Retinal pigment epithelial cell (primary cell): ENCODE measurements at places on chromosomes 11 and 22.

DNA sequence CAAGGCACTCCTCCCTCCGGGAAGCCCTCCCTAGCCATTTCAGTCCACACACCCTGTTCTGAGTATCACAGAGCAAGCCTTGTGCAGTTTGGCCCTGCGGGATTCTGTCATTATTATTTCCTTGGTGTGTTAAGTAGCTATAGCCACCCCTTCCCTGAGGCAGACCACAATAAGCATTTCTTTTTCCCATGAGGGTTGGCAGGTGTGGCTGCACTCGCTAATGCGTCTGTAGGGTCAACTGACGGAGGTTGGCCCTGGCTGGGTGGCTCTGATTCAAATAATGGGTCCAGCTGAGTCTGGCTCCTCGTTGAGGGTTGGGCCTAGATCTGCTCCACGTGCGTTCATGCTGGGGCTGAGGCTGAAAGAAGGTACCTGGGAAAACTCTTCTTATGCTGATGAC is 5.1 kb downstream of the F2 start:
- DNase-seq = peak; percentile 10

DNA sequence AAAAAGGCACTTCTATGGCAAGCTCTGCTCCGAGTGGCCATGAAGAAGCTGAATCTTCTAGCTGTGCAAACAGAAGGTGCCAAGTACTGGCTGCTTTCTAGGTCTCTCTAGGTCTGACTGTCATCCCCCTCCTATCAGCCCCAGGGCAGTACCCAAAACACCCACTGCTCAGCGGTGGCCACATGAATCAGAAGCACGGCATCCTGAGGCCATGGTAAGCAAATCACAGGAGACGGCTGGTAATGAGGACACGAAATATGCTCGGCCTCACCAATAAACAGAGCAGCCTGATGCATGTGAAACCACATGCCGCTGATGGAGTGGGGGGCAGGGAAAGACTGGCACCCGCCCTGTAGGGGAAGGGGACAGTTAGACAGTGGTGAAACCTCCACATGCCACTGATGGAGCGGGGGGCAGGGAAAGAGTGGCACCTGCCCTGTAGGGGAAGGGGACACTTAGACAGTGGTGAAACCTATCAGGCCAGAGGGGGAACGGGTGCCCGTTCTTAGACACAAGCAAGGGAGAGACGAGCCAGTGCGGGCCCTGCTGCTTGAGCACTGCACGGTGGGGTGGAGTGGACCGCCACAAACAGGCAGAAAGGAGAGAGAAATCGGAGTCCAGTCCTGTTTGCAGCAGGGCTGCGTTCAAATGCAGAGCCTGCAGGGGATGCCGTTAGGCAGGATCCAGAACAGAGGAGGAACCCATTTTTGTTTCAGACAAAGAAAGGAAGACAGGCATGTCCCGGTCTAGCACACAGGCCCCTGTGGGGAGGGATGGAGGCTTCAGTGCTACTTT is 29.9 kb upstream of the MOB2 start:
- no peak for DNase-seq

DNA sequence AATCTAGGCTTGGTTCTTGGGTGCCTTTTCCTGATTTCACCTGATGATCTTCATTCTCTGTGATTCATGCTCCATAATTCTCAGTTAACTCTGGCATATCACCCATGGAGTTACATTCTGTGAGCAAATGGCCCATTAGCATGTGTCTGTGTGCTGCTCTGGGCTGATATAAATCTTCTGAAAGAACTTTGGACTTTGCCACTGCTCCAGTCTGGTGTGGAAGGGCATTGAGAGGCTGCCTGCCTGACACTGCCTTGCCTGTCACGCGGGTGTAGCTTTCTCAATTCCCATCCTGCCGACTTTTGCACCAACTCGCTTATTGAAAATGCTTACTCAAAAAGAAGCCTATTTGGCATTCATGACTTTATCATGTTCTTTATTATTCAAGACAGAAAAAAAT is 42.2 kb downstream of the FAT3 start:
- no peak for DNase-seq

DNA sequence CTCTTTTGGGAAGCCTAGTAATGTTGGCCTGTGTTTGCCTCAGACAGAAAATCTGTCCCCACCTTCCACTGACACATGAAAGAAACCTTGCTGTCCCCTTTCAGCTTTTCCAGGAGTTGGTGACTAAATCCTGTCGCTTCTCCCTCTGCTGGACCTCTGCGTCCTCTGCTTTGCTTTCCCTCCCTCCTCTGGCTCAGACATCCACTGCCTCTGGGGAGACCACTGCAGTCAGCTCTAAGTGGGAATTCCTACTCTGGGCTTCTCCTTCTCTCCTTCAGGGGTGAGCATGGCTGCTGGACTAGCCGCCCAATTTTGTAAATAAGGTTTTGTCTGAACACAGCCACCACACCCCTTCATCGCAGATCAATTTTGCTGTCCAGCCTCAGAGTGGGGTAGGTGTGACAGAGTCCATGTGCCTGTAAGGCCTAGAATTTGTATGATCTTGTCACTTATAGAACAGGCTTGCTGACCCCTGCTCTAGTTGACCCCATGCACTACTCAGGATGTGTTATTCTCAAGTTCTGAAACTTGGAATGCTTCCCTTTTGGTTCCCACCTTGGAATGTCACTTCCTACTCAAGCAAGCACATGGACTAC is 23.0 kb downstream of the LRRC74B start:
- DNase-seq = no peak

DNA sequence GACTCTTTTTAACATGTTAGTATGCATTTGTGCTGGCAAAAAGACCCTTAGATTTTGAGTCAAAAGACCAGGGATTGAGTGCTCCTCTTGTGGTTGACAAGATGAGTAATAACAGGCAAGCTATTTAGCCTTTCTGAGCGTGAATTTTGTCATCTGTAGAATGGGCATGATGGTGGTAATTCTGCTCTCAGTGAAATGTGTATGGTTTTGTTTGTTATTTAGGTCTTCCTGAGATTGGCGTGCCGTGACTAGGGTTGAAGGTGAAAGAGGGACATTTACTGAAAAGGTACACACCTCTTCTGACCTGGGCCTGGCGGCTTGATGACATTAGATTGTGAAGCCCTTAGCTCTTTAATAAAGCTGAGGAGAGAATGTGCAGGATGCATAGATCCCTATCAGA is 8.4 kb upstream of the CEP295 start:
- DNase-seq = no peak

DNA sequence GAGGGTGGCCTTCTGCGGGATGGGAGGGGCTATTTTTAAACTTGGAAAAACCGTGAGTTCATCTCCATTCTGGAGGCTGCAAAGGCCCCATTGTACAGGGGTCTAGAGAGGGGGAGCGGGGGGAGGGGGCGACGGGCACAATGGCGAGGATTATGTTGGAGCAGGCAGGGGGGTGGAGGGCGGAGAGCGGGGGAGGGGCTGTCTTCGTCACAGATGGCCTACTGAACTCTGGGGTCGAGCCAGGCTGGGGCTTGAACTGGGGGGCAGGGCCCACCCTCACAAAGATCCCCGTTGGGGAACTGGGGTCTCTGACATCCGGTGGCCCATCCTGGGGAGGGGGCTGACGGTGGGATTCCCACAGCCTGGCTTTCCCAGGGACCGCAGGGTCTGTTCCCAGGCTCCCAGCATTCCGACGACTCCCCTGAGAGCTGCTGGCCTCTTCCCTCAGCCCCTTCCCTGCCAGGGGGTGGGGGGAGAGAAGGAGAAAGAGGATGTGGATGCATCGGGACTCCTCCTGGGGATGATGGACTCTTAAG is 3.4 kb upstream of the MCAM start:
- no peak for DNase-seq

- DNase-seq = no peak
These were observed 66.8 kb upstream of the MYOD1 start for GRCh38 chr11:17652556-17652955.

DNA sequence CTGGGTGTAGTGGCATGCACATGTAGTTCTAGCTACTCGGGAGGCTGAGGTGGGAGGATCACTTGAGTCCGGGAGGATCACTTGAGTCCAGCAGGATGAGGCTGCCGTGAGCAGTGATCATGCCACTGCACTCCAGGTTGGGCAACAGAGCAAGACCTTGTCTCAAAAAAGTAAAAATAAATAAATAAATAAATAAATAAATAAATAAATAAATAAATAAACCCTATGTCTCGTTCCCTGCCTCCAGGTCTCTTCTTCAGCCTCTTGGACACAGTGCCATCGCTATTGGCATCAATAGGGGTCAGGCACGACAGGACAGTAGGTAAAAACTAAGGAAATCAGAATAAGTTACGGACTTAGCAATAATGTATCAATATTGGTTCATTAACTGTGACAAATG is 23.4 kb upstream of the SYT12 start:
- no peak for DNase-seq

- DNase-seq = no peak
These were observed 102.3 kb downstream of the ST3GAL4 start for GRCh38 chr11:126457817-126458216.

DNA sequence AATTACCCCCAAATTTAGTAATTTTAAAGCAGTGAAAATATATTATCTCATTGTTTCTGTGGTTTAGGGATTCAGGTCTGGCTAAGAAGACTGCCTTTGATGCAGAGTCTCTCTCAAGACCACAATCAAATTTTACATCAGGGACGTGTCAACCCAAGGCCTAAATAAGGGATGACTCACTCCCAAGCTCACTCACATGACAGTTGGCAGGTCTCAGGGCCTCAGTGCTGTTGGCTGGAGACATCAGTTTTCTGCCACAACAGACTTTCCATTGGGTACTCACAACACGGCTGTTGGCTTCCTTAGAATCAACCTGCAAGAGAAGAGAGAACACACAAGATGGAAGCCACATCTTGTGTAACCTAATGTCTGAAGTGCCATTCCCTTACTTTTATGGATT is 377.3 kb downstream of the FAM181B start:
- DNase-seq = peak; percentile 33

DNA sequence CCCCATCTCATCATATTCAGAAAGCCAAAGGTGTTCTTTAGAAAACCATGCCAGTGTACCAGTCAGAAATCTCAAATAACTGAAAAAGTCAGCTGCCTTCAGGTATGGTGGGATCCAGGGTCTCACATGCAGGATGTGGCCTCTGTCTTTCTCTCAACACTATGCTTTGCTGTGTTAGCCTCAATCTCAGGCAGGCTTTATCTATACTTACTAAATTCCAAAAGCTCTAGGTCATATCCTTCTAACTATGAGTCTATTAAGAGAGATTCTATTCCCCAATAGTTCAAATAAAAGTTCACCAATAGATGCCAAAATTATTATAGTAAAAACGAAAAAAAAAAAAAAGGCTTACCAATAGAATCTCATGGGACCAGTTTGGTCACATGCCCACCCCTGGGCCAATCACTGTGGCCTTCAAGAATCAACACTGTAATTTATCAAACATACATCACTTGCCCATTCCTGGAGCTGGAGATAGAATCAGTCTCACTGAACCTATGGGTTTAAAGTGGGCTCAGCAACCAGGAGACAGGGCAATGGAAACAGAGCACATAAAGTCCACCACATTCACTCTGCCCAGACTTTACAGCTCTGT is 38.0 kb upstream of the APLNR start:
- no peak for DNase-seq

- no peak for DNase-seq
These were observed 40.0 kb downstream of the NEU3 start for GRCh38 chr11:75028724-75029123.
